ENCODE measurements at places on chromosomes 3 and 15. TPM values are rescaled to one million over a fixed set of nuclear protein-coding genes. Genes with fewer than 3 reads are reported as not detected.

SLC51B gene
- 1.3 TPM for polyA plus RNA-seq

GOLGA6L7 gene
- polyA plus RNA-seq: 0.15 TPM

SLC49A4 gene
- 4.2 TPM for polyA plus RNA-seq

NR1I2 gene
- polyA plus RNA-seq: 0.33 TPM

COLQ gene
- 24.7 TPM for polyA plus RNA-seq

SEMA7A gene
- 5.4 TPM for polyA plus RNA-seq

CPLX3 gene
- not detected for polyA plus RNA-seq

DNA sequence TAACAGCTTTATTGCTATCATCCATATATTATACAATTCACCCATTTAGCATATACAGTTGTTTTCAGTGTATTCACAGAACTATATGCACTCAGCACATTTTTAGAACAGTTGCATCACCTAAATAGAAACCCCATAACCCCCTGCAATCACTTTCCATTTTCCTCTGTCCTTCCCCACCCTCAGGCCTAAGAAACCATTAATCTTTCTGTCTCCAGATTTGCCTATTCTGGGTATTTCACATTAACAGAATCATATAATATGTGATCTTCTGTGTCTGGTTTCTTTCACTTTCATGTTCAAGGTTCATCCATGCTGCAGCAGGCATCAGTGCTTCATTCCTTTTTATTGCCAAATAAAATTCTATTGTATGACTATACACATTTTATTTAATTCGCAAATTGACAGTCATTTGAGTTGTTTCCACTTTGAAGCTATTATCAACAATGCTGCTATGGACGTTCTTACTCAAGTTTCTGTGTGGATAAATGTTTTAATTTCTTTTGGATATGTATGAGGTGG, 39.8 kb downstream of the ADAMTS17 start:
- no peak for DNase-seq

DNA sequence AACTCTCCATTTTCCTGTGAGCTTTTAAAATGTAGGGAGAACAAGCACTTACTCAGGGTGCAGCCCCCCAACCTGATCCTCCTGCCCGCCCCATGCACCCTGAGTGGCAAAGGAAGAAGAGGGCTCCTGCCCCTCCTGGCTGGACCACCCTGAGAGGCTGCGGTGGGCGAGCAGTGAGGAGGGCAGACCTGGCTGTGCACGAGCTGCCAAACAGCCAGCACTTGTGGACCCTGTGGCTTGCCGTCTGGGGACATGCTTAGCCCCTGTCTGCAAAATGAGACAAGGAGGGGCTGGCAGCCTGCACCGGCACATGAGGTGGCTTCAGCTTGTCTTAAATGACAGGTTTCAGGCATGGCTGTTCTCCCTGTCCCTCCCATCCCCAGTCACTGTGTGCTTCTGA, 18.6 kb downstream of the ATP10A start:
- DNase-seq: no peak

DNA sequence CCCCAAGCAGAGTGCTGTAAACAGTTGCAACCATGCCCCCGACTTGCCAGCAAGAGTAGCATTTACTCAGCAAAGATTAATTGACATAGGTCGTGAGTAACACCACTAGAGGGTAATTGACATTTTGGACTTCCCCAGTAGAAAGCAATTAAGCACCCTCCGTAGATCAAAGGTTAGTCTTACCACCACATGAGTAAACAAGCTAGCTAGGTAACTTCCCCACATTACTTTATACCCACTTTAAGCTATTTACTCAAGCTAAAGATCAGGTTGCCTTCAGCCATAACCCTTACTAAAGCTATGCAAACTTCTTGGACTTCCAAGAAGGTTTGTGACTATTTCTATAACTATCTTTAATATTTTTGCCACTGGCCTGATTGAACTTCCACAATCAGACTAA, 1072.7 kb downstream of the OTOL1 start:
- no peak for DNase-seq

GRCh38 chr3:144437989-144438388, 466.4 kb downstream of the DIPK2A start:
- no peak for DNase-seq

DNA sequence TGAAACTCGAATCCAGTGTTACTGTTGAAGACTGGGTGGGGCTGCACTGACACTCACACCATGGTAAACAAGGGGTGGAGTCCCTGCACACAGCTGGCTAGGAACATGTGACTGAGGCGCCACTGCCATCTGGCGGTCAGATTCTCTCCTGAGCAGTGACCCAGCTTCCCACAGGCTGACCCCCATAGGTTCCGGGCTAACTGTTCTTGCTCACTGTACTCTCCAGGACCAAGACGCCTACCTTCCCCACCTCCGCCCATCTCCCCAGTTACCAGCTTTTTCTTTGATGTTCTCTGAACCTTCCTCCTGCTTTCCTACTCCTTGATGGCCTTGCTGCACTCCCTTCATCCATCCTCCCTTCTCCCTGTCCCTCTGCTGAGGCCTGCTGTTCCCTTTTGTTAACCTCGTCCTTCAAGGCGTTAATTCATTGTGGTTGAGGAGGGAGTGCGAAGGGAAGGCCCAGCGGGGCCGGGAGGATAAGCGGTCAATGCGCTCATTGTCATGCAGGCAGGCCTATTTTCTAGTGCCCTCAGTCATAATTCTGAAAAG, 115.2 kb downstream of the ATP8B4 start:
- DNase-seq: no peak

DNA sequence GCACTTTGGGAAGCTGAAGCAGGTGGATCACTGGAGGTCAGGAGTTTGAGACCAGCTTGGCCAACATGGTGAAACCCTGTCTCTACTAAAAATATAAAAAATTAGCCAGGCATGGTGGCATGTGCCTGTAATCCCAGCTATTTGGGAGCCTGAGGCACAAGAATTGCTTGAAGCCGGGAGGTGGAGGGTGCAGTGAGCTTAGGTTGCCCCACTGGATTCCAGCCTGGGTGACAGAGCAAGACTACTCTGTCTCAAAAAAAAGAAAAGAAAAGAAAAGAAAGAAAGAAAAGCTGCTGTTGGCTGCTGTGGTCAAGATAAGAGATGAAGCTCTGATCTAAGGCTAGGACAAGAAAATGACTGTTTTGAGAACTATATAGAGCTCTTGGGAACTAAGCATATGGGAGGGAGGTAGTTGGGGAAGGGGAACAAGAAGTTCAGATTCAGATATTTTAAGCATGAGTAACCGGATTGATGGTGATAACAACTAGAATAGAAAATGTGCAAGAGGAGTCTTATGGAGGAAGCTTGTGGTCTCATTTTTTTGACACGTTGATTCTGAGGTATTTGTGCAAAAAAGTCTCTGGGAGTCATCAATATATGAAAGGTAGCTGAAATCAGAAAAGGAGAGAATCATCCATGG, 25.7 kb downstream of the DNAH12 start:
- no peak for DNase-seq

- DNase-seq: no peak
Observed at GRCh38 chr3:123783050-123783689, 101.0 kb downstream of the MYLK start.

DNA sequence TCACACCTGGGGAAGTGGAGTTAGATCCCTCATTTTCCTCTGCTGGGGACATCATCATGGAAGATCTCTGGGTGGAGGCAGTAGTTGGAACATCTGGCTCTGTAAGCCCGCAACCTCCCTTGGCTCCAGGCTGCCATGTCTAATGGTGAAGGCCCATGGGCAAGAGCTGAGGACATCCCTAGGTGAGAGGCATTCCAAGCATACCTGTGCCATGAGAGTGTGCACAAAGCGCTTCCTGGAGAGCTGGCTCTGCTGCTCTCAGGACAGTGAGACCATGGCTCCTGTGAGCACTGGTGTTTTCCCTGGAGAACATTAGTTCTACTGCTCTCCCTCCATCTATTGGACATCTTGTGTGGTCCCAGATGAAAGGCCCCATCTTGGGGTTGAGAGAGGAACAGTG, 7.7 kb downstream of the MAPKAPK3 start:
- no peak for DNase-seq
